ENCODE measurements at places on chromosomes 5 and 9. TPM values are rescaled to one million over a fixed set of nuclear protein-coding genes. Genes with fewer than 3 reads are reported as not detected.
A peak's percentile ranks its signal among the peaks of the same experiment; 100 is the strongest.

DNA sequence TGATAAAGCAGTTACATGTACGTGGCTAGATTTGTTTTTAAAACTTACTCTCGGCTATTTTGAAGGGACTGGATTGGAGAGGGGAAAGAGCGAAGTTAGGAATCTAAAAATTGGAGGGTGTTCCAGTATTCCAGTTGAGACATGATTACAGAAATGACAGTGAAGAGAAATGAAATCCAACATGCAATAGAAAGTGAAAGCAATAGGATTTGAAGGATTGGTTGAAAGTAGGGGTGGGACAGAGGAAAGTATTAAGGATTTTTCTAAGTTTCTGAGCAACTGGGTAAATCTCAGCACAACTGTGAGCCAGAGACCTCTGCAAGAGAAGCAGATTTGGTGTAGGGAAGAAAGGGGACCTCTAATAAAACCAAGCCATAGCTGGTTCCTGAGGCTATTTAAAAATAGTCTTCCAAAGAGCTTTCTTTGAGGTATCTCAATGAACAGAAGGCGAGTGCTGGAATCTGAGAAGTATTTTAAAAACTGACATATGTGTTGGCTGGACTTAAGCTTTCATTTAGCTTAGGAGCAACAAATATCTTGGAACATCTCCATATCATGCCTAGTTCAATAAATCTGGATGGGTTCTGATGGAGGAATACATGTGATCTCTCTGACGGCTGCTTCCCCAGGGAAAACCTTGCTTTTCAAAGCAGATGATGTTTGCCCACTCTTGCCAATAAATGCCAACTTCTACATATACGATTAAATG is 110.4 kb upstream of the IFNK start:
- DNase-seq = no peak

GRCh38 chr5:135609981-135610380 is 31.2 kb upstream of the CXCL14 start:
- DNase-seq = no peak

GRCh38 chr5:96245140-96246091 is 187.6 kb downstream of the PCSK1 start:
- DNase-seq = no peak

DNA sequence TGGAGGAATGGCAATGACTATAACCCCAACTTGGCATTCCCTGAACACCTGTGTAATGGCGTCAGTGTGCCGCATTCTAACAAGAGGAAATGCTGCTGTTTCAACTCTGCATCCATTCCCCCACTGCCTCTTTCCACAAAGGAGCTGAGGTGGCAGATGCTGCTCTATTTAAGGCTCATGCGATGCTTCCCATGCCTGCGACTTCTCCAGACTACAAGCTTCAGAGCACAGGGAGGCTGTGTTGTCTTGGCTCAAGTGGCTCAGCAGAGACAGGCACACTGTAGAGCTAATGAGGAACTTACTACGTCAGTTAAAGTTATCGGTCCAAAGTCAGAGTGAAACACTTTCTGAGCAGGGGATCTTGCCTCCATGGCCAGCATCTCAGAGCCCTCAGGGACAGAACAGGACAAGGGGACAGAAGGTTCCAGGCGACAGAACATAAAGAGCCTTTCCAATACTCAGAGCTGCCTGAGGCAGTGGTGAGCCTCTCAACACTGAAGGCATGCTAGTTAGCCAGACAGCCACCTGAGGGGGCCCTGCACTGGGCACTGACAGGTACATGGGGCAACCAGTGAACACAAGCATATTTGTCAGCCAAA is 21.8 kb downstream of the TNIP1 start:
- DNase-seq = no peak

GRCh38 chr5:114053372-114053771 is 308.5 kb upstream of the KCNN2 start:
- DNase-seq = no peak

GRCh38 chr5:2293906-2294305 is 411.2 kb upstream of the IRX4 start:
- DNase-seq = no peak

DNA sequence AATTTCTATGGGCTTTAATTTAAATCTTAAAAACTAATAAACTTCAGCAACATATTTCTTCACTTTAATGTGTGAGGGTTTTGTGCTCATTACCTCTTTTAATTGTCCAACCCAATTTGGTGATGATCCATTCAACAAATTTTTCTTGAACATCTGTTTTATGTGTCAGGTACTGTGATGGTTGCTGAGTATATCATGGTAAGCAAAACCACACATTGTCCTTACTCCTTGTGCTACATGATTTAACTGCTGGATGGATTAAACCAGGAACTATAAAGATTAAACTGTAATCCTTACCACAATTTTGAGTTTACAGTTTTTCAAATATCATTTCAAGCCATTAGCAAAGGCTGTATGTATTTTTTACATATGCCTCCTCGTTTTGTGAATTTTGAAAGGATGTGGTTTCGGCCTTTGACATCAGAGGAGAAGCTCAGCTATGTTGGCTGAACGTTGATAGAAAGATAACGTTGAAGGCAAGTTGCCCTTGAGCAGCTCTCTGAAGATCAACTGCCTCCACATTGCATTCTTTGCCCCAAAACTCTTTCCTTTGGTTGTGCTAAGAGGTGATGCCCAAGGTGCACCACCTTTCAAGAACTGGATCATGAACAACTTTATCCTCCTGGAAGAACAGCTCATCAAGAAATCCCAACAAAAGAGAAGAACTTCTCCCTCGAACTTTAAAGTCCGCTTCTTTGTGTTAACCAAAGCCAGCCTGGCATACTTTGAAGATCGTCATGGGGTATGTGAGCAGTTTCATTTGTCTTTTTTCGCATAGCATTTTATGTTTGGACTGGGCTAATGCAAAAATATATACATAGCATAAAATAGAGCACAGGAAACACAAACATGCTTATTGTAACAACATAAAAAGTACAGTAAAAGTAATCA is at the start of gene ITK:
TSS of gene ITK (plus strand) at position 467 of the 891 bp plus-strand sequence. CDS start at position 605, 138 bp downstream.
- DNase-seq = no peak

GRCh38 chr5:82597437-82597836 is 319.3 kb upstream of the RPS23 start:
- DNase-seq = no peak

GRCh38 chr5:15957124-15957523 is 222.5 kb downstream of the MARCHF11 start:
- DNase-seq = no peak

KIAA0825 gene
- 0.07 TPM for total RNA-seq

ATG10 gene
- 26.8 TPM for total RNA-seq

DNA sequence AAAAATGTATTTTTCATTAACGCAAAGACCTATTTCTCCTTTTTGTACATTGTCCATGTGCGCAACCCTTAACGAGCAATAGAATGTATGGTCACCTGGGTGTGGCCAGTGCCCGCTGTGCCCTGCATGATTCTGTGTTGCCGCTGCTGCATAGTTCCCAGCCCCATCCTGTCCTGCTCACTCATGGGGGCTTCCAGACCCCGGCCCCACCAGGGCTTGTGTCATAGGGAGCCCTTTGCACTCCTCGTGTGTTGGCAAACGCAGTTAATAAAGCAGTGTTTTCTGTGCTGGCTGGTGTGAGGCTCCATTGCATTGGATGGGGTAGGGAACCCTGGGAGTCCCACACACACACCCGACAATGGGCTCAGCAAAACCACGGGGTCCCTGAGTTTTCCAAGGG is 49.7 kb downstream of the SAR1B start:
- DNase-seq = no peak

GRCh38 chr9:115209601-115210306 is 91.8 kb upstream of the TNC start:
- DNase-seq = peak; percentile 22

Data from Caki2 (cell line).